ENCODE measurements at places on chromosomes 5 and 9.

GRCh38 chr9:84996029-84996428 lies 326.5 kb downstream of the NTRK2 start:
- no peak for DNase-seq

DNA sequence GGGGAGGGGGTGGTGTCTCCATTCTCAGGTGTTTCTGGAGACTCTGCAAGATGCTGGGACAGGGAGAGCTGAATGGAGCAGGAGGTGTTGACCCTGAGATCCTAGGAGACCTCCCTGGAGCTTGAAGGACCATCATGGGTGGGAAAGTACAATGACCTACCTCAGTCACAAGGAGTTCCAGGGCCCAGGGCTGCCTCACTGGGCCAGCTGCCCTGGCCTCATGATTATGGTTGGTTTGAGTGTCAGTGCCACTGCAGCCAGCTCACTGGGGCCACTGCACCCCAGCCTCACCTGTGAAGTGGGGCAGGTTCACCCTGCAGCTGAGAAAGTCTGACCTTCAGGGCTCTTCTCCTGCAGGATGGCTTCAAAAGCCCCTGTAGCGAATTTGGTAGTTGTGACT lies 372.5 kb downstream of the IRX2 start:
- no peak for DNase-seq

DNA sequence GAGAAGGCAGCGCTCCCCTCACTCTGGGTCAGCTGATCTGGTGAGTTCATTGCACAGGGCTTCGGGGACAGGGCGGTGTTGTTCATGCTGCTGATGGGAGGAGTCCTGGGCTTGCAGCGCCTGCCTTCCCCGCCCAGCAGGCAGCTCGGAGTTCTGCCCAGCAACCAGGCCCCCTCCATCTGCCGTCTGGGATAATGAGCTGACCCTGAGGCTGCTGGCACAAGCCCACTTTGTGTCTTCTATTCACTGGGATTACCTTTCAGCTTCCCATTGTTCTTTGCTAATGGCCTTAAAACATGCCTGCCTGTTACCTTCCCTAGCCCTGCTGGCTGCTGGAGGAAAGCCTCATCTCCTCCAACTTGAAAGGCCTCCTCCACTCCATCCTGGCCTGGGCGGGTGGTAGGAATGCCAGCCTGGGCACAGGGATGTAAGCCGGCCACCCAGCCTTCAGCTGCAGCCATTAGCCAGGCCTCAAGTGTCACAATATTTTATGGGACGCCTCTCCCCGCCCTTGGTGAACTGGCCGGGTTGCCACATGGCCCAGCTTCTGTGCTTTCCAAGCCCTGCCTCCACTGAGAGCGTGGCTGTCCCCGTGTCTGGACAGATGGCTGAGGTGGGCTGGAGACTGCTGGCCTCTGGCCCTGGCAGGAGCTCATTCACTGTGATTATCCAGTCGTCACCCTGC lies 70.4 kb downstream of the GADD45G start:
- DNase-seq, result no peak

DNA sequence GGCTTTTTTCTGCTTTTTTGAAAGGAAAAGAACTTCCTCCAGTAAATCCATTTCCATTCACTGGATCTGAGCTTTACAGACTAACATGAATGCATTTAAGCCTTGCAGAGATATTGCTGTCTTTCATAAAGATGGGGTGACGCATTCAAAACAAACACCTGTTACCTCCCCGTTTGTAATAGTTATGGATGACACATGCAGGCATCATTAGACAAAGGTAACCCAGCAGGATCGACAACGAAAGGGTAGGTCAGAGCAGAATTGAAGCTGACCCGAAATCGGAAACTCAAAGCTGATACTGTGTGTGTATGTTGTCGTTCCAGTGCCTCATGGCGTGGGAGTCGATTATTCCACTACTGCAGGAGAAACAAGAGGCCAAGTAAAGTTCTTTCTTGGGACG lies 22.2 kb downstream of the SLC46A2 start:
- DNase-seq, result peak; percentile 38

DNA sequence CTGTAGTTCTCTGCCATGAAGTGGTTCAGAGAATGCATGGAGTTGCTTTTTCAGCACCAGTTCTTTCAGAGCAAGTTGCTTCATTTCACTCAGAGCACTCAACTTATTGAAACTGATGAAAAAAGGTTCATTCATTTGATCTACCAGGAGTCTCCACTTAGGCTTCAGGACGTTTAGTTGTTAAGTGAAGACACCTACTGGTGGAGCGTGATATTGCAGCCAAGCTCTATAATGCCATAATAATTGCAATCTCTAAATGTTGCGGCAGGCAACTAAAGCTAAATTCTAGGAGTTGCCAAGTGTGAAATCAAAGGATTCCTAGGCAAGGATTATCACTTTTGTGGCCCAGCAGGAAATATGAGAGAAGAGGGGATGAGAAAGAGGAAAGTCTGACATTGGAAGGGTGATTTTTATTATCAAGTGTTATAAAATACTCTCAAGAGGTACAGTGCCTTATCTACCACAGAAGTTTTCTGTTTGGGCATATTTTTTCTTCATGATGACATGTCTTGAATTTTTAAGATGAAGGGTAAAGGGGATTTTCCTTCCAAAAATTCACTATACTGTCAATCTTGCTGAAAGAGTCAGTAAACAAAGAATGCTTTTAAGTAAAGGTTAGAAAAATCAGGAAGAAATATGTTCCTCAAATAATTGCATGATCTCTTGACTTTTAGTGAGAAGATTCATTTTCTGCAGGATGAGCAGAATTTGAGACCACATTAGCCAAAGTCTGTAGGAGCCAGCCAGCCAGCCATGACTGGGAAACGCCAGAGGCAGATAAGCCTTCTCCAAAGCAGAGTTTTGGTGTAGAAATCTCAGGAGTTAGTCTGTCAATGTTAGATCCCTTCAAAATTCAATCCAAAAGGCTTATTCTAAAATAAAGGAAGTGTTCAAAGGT lies 83.4 kb downstream of the SH3PXD2B start:
- DNase-seq, result peak; percentile 56

- no peak for DNase-seq
These were observed 330.6 kb downstream of the ZSWIM6 start for GRCh38 chr5:61662670-61663069.

- DNase-seq, result no peak
These were observed 93.2 kb downstream of the ZFAND5 start for GRCh38 chr9:72271613-72272478.

DNA sequence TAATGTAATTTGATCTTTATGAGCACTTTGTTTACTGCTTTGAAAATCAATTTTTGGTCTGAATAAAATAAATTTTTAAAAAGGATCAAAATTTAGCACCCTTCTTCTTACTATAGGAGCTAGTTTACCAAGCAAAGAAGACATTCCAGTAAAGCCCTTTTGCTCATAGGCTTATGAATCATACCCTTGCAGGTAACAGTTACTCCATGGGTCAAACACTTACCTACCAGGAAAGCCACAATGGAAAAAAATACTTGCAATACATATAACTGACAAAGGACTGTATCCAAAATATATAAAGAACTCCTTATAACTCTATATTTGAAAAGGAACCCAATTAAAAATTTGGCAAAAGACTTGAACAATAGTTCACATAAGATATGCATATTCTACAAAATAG lies 66.6 kb downstream of the SHOC1 start:
- no peak for DNase-seq

GRCh38 chr9:92406477-92406876 lies 2.1 kb upstream of the OGN start:
- peak; percentile 75 for DNase-seq

- no peak for DNase-seq
These were observed 16.6 kb upstream of the GRHPR start for GRCh38 chr9:37405764-37406380.
